ENCODE measurements at places on chromosomes 13 and 19. TPM values are rescaled to one million over a fixed set of nuclear protein-coding genes. Genes with fewer than 3 reads are reported as not detected.

Gene MYO1F
- 0.36 TPM for total RNA-seq

Gene SCN1B
- 8.4 TPM for total RNA-seq

Gene LILRA1
- total RNA-seq: not detected

Gene IZUMO2
- total RNA-seq: not detected

Gene ZNF616
- total RNA-seq: 8.0 TPM

Gene SPACA4
- not detected for total RNA-seq

Gene SULT2A1
- not detected for total RNA-seq

Gene KLK3
- total RNA-seq: not detected

Gene HIPK4
- total RNA-seq: not detected

Gene GADD45GIP1
- total RNA-seq: 65.1 TPM

Gene CLEC17A
- not detected for total RNA-seq

Gene TUBA3C
- total RNA-seq: not detected

GRCh38 chr19:1922803-1923202 lies 17.6 kb downstream of the ADAT3 start:
- DNase-seq: no peak

DNA sequence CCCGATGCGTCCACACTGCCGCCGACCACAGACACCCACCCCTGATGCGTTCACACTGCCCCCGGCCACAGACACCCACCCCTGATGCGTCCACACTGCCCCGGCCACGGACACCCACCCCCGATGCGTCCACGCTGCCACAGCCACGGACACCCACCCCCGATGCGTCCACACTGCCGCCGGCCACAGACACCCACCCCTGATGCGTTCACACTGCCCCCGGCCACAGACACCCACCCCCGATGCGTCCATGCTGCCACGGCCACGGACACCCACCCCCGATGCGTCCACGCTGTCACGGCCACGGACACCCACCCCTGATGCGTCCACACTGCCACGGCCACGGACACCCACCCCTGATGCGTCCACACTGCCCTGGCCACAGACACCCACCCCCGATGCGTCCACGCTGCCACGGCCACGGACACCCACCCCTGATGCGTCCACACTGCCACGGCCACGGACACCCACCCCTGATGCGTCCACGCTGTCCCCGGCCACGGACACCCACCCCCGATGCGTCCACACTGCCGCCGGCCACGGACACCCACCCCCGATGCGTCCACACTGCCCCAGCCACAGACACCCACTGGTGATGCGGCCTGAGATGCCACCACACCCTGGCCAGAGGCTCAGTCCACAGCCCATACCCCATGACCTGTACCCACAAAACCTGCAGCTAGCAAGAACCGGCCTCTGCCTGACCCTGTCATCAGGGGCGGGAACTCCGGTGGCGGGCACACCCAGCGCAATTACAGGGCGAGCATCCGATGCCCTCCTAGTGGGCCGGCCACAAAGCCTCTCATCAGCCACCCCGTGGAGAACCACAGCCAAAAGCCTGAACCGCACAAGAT lies 28.4 kb downstream of the RASA3 start:
- no peak for DNase-seq

DNA sequence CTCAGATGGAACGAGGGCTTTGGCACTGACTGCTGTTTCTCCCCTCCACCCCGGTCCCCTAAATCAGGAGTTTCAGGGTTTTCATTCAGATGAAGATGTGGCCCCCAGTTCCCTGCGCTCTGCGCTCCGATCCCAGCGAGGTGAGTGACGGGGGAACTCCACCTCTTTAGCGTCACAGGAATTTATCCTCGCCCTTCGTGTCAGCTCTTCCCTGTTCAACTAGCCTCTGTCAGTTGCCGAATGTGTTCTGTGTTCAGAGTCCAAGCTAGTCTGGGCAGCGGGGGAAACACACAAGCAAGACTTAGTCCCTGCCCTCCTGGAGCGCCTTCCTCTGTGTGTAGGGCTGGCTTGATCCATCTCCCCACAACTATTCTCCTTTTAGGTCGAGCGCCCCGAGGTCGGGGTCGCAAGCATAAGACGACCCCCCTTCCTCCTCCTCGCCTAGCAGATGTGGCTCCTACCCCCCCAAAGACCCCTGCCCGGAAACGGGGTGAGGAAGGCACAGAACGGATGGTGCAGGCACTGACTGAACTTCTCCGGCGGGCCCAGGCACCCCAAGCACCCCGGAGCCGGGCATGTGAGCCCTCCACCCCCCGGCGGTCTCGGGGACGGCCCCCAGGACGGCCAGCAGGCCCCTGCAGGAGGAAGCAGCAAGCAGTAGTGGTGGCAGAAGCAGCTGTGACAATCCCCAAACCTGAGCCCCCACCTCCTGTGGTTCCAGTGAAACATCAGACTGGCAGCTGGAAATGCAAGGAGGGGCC lies 1.8 kb downstream of the KMT2B start:
- no peak for DNase-seq

GRCh38 chr19:35776102-35776788 lies 881 bp downstream of the ARHGAP33 start:
- no peak for DNase-seq

DNA sequence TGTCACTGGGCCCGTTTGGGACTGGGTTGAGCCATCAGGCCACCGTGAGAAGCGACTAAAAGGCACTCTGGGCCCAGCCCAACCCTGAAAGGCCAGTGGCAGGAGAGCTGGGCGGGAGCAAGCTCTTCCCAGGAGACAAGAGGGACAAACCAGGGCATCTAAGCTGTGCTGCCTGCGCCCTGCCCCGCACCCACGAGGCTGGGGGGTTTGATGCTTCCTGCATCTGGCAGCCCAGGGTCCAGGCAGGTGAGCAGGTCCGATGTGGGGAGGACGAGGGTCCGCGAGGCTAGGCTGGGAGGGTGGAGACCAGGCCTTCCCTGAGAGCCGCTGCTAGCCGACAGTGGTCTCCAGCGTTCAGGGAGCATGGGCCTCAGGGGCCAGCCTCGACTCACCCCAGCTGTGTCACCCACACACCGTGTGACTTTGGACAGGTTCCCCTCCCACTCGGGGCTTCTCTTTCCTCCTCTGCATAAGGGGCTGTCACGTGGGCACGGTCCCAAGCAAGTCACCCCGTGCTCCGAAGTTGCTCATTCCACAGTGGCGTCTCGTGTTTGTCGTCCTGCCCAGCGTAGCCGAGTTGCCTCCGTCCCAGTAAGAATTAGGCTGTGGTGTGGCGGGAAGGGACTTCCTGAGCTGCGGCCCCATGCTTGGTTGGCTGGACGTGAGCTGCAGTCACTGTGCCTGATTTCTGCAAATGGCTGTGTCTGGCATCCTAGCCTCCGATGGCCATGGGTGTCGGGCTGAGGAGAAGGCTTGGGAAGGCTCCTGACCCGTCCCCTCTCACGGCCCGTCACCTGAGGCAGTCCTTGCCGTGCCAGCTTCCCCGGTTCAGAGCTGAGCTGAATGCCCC lies 15.8 kb downstream of the PLIN4 start:
- DNase-seq: no peak

DNA sequence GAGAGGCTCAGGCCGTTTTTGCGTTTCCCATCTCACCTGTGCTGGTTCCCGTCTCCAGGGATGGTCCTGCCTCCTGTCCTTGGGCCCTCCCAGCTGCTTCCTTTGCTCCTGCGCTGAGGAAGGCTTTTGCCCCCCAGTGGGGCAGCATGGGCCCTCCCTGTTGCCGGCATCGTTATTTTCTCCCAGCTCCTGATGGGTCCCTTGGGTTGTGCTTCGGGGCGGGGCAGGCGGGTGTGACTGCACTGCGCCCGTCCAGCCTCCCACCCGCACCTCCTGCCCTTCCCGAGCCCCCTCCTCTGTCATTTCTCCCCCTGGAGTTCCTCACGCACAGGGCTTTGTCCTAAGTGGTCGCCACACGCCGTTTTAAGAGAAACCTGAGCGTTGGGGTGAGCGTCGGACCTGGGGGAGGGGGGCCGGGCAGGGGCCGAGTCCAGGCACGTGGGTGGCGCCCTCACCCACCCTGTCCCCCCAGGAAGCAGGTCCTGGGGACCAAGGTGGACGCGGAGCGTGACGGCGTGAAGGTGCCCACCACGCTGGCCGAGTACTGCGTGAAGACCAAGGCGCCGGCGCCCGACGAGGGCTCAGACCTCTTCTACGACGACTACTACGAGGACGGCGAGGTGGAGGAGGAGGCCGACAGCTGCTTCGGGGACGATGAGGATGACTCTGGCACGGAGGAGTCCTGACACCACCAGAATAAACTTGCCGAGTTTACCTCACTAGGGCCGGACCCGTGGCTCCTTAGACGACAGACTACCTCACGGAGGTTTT lies 2.8 kb upstream of the GZMM start:
- DNase-seq: no peak

- DNase-seq: no peak
Measured at GRCh38 chr19:2758601-2759313, 18.9 kb upstream of the SLC39A3 start.

GRCh38 chr19:47778049-47778953 lies at the start of gene SELENOW:
TSS of gene SELENOW (plus strand) at chr19:47778703. CDS start at chr19:47778786, 83 bp downstream.
- DNase-seq: peak; percentile 76

- no peak for DNase-seq
Measured at GRCh38 chr13:99768986-99769385, 202.6 kb downstream of the ZIC5 start.

- no peak for DNase-seq
Measured at GRCh38 chr19:17577457-17578097, 22.1 kb downstream of the COLGALT1 start.

- peak; percentile 91 for DNase-seq
Measured at GRCh38 chr19:17473041-17473440, 2.7 kb downstream of the SLC27A1 start.

DNA sequence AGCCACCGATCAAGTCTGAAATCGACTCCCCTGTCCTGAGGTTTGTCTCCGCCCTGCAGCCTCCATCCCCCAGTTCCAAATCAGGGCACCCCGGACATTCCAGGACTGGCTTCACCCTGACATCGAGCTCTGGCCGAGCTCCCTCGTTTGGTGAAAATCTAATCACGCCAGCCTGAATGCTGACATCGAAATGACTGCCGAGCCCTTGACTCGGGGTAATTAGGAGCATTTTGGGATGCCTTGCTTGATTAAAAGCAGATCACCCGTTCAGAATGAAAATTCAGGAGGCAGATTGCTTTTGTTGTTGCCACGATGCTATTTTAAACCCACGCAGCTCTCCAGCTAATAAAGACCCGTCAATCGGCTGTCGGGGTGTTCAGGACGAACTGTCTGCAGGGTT lies 34.3 kb downstream of the ZNRF4 start:
- DNase-seq: no peak

GRCh38 chr19:10104665-10105508 lies 1.3 kb upstream of the PPAN start:
- DNase-seq: no peak

GRCh38 chr19:48469289-48469881 lies at the start of gene CYTH2:
TSS of gene CYTH2 (plus strand) at chr19:48469369. CDS start at chr19:48469508, 139 bp downstream.
- DNase-seq: peak; percentile 84

- DNase-seq: no peak
Measured at GRCh38 chr13:62483774-62484173, 1068.1 kb upstream of the PCDH20 start.

DNA sequence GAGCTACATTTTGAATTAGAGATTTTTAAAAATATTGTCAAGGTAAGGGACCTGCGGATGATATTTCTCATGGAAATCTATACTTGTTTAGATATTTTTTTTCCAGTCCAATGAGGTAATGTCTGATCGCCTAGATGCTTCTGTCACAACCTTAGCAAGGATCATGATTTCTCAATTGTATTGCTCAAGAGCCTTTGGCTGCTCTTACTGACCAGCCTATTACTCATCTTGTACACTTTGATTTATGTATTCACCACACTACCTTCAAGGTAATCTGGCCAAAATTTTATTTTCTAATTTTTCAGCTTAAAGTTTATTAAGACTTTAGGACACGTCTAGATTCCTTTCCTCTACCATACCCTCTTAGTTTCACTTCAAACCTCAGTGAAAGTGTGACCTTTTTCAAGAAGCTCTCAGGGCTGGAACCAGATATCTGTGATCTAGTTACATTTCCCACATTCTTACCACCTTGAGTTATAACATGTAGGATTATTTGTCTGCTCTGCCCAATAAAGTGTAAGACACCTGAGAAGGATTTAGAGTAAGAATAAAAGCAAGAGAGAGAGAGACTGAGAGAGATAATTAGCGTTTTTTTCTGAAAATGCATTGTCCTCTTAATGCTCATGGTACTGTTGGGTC lies 197.1 kb downstream of the ITGBL1 start:
- peak; percentile 70 for DNase-seq

- DNase-seq: no peak
Measured at GRCh38 chr19:4660181-4660791, 9.9 kb downstream of the MYDGF start.

DNA sequence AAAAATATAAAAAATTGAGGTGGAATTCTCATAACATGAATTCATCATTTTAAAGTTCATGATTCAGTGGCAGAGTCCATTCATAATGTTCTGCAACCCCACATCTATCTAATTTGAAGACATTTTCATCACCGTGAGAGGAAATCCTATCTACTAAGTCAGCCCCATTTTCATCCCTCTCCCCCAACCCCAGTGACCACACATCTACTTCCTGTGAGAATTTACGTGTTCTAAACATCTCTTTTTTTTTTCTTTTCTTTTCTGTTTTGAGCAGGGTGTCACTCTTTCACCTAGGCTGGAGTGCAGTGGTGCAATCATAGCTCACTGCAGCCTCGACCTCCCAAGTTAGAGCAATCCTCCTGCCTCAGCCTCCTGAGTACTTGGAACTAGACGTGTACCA lies 17.5 kb downstream of the ATCAY start:
- DNase-seq: no peak

DNA sequence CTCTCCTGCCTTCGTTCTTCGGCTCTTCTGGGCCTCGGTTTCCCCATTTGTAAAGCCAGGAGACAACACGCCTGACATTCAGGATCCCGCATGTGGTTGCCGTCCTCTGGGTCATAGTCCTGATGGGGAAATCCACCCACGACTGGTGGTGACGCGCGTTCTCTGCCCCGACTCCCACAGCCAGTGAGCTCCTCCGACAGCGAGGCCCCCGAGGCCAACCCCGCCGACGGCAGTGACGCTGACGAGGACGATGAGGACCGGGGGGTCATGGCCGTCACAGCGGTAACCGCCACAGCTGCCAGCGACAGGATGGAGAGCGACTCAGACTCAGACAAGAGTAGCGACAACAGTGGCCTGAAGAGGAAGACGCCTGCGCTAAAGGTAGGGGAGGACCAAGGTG lies 16.4 kb downstream of the HDGFL2 start:
- no peak for DNase-seq

- peak; percentile 56 for DNase-seq
Measured at GRCh38 chr13:79779761-79780160, 298.8 kb downstream of the NDFIP2 start.

GRCh38 chr13:51532736-51533197 lies 51.5 kb upstream of the WDFY2 start:
- DNase-seq: no peak

GRCh38 chr13:20901668-20902437 lies 693 bp downstream of the XPO4 start:
- DNase-seq: peak; percentile 53

GRCh38 chr19:2775556-2776430 lies 7.3 kb downstream of the SGTA start:
- DNase-seq: peak; percentile 90

GRCh38 chr13:102812611-102813287 lies 13.8 kb downstream of the BIVM start:
- DNase-seq: peak; percentile 2

All from RPMI7951 (cell line).